Right renal cortex interstitium (tissue), 3 donors: ENCODE measurements at places on chromosomes 12 and 14. TPM values are rescaled to one million over a fixed set of nuclear protein-coding genes. Genes with fewer than 3 reads are reported as not detected.

Gene KIF26A
- 9.1 TPM for polyA plus RNA-seq

- DNase-seq, result no peak
Measured at GRCh38 chr12:61629702-61630101, 630.5 kb upstream of the USP15 start.

Gene METTL25
- polyA plus RNA-seq, result 19.1 TPM

DNA sequence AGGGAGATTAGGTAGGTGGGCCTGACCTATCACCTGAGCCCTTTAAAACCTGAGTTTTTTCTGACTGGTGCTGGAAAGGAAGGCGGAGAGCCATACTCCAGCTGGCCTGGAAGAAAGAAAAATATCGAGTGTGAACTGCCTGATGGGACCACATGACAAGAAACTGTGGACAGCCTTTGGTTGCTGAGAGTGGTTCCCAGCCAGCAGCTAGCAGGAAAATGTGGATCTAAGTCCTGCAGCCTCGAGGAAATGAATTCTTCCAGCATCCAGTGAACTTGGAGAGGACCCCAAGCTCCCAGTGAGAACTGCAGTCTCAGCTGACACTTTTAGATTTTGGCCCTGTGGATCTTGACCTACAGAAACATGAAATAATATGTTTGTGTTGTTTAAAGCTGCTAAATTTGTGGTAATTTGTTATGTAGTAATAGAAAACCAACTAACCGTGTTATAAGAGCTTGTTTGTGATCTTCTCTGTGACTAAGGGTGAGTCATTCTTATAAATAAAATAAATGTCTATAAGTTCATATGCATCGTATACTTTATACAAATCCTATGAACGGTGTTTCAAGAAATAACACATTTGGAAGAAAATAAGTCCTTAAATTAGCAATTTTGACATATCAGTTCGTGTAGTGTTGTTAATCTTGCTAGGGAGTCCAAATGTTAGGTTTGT lies 359.6 kb downstream of the BMP4 start:
- DNase-seq, result no peak

DNA sequence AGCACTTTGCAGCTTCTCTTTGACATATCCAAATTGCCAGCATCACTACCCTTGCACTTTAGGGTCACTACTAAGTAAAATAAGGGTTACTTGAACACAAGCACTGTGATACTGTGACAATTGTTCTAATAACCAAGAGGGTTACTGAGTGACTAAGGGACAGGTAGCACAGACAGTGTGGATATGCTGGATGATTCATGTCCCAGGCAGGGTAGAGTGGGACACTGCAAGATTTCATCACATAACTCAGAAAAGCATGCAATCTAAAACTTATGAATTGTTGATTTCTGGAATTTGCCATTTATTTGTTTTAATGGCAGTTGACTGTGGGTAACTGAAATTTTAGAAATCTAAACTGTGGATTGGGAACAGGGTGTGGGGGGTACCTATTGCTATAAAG lies 218.8 kb downstream of the KITLG start:
- DNase-seq, result no peak

- no peak for DNase-seq
Measured at GRCh38 chr14:100063314-100063941, 1.8 kb upstream of the EVL start.

Gene NFATC4
- polyA plus RNA-seq, result 49.7 TPM

- DNase-seq, result no peak
Measured at GRCh38 chr14:95507174-95507573, 9.3 kb downstream of the SYNE3 start.

GRCh38 chr12:65656891-65657351 lies 167.4 kb upstream of the HMGA2 start:
- no peak for DNase-seq

Gene DBX2
- 0.08 TPM for polyA plus RNA-seq

DNA sequence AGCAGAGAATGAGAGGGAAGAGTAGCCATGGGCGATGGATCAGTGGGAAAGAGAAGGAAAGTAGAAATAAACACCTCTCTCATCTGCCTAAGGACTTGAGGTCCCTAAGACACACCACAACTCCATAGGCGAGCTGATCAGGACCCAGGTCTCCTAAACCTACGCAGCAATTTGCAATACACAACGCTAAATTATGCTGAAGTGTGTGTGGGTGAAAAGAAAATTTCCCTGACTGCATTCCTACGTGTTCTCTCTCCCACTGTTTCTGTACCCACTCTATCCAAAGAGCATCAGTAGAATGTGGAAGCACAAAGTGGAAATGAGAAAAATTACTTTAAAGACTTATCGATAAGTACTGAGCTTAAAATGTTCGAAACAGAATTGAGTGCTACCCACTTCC lies 88.9 kb downstream of the RPS29 start:
- DNase-seq, result no peak

DNA sequence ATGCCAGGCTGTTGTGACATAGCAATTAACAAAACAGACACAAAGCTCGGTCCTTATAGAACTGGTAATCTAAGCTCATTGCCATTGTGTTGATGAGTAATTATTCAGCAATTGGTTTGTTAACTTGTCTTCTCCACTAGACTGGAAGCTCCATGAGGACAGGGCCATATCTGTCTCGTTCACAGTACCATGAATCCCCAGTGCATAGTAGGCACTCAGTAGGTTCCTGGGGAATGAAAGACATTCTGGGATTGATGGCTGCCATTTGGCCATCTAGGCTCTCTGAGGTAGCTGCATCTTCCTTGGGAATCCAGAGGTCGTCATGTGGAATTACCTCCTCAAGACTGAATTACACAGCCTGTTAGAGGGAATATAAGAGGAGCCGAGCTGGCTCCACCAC lies 177.3 kb downstream of the CHST11 start:
- no peak for DNase-seq

Gene SLC5A8
- 34.0 TPM for polyA plus RNA-seq

DNA sequence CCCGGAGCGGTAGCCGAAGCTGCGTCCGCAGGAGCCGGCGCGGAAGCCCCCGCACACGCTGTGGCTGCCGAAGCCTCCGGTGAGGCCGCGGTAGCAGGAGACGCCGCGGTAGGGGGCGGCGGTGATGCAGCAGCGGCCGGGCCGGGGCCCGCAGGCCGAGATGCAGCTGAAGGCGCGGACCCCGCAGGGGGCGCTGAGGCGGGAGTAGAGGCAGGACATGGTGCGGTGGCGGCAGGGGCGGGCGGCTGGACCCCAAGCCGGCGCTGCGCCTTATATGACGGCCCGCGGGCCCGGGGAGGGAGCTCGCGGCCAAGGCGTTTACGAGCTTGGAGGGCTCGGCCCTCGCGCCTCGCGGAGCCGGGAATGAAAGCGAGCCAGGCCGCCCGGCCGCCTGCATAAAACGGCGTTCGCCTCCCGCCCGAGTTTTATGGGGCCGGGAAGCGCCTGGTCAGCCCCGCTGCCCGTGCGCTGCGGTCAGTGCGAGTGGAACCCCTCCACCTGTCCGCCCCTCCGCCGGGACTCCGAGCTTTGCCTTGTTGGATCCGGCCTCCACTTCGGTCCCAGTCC lies 16.0 kb upstream of the KRT86 start:
- no peak for DNase-seq

GRCh38 chr12:5984873-5985272 lies 39.8 kb upstream of the ANO2 start:
- no peak for DNase-seq
